ENCODE measurements at places on chromosomes 11 and 22. TPM values are rescaled to one million over a fixed set of nuclear protein-coding genes. Genes with fewer than 3 reads are reported as not detected.

Gene LRP4
- 8.4 TPM for total RNA-seq

Gene IGSF22
- total RNA-seq, result not detected

Gene OR52L1
- not detected for total RNA-seq

Gene MS4A7
- total RNA-seq, result not detected

Gene GAS2
- 2.3 TPM for total RNA-seq

Gene OR9Q2
- not detected for total RNA-seq
